ENCODE measurements at places on chromosomes 16 and 17.

DNA sequence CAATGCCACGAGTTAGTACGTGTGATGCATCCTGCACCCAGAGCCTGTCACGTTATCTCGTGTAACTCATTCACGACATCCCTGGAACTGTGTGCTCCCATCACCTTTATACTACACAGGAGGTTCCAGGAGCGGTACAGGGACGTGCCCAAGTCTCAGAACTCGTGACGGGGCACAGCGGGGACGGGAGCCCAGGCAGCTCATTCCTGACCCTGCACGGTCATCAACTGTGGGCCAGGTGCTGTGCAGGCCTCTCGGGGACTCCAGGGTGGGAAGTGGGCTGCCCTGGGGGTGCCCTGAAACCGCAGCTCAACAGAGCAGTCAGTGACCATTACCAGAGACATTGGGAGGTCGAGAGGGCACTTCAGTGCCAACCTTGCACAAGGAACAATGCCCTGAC lies 11.1 kb upstream of the KIF19 start:
- no peak for DNase-seq
- no peaks in the 10 kb centered on the region for H3K27me3 ChIP-seq
- no peak overlapping the region for H3K4me3 ChIP-seq

DNA sequence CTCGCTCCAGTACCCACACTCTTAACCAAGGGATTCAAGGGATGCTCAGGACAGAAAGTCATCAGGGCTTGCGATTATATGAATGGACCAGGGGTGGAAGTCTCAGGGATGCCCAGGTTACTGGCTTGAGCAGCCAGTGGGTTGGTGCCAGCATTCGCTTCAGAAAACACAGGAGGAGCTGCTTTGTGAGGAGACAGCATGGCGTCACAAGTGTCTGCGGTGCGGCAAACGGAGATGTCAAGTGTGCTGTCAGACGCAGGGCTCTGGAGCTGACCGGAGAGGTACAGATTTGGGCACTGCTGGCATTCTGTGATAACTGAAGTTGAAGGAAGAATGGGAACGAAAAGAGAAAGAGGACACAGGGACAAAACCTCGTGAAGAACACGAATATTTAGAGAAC lies 4.1 kb downstream of the MARCHF10 start:
- H3K36me3 ChIP-seq, result no peaks in the 10 kb centered on the region
- no peak for DNase-seq
- no peaks in the 10 kb centered on the region for H3K27me3 ChIP-seq
- H3K27ac ChIP-seq, result peak overlapping the region; percentile 96
- peaks cover 38% of the 10 kb centered on the region for H3K4me1 ChIP-seq

- no peak for DNase-seq
- H3K4me3 ChIP-seq, result no peak overlapping the region
- no peaks in the 10 kb centered on the region for H3K27me3 ChIP-seq
- no peaks in the 10 kb centered on the region for H3K4me1 ChIP-seq
- H3K36me3 ChIP-seq, result peaks cover 95% of the 10 kb centered on the region
- no peak overlapping the region for H3K27ac ChIP-seq
Observed at GRCh38 chr17:54933921-54934320, 33.3 kb downstream of the TOM1L1 start.

GRCh38 chr16:49513040-49513439 lies 139.4 kb downstream of the C16orf78 start:
- H3K27ac ChIP-seq, result no peak overlapping the region
- no peak for DNase-seq
- peaks cover 7% of the 10 kb centered on the region for H3K27me3 ChIP-seq
- H3K4me3 ChIP-seq, result no peak overlapping the region
- H3K4me1 ChIP-seq, result no peaks in the 10 kb centered on the region

DNA sequence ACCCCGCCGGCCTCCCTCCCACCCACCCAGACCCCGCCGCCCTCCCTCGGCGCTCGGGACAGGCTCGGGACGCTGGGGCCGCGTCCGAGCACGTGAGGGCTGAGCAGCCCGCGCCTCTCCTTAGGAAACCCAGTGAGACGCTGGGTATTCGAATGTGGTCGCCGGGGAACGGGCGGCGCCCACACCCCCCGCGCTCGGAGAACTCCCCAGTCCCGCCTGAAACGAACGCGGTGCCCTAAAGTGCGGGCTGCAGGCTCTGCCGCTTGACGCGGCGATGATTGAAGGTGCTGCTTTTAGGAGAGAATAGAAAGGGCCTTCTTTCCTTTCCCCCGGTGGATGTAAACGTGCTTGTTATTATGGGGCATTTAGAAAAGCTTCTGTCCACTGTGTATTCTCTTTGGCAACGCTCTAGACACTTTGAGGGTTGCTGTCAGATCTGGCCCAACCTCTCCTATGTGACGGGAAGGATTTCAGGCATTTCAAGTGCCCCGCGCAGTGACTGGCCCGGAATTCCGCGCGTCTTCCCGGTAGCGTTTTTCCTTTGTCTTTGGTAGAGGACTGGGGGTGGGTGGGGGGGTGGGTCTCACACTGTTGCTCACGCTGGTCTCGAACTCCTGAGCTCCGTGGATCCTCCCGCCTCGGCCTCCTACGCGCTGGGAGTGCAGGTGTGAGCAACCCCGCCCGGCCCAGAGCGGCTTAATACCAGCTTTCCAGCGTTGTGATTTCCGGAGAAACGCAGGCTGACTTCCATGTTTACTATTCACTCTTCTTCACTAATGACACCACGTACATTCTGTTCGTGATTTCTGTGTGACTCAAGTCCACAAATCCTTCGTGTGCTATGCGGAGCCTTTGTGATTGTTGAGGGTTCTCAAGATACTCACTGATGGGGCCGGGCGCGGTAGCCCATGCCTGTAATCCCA lies 21.8 kb upstream of the FOXK2 start:
- no peak for DNase-seq
- H3K27me3 ChIP-seq, result no peaks in the 10 kb centered on the region
- H3K27ac ChIP-seq, result peak overlapping the region; percentile 53
- peaks cover 31% of the 10 kb centered on the region for H3K4me1 ChIP-seq
- peak overlapping the region; percentile 31 for H3K4me3 ChIP-seq

DNA sequence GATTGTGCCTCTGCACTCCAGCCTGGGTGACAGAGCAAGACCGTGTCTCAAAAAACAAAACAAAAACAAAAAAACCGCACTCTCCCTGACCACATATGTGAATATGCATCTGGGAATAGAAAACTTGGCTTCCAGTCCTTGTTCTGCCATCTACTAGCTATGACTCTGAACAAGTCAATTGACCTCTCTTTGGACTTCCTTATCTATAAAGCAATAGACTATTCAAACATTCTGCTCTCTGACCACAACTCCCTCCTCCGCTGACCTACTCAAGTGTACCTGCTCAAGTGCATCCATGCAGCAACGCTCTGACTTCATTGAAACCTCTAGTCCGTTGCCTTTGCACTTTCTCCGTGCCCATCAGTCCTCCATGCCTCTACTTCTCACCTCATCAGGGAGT lies 52.6 kb upstream of the KDM6B start:
- no peak for DNase-seq
- no peak overlapping the region for H3K27ac ChIP-seq
- H3K27me3 ChIP-seq, result no peaks in the 10 kb centered on the region
- no peak overlapping the region for H3K4me3 ChIP-seq

GRCh38 chr16:75385507-75386152 lies 47.7 kb downstream of the CFDP1 start:
- peak overlapping the region; percentile 31 for H3K27ac ChIP-seq
- H3K27me3 ChIP-seq, result no peaks in the 10 kb centered on the region
- DNase-seq, result no peak

DNA sequence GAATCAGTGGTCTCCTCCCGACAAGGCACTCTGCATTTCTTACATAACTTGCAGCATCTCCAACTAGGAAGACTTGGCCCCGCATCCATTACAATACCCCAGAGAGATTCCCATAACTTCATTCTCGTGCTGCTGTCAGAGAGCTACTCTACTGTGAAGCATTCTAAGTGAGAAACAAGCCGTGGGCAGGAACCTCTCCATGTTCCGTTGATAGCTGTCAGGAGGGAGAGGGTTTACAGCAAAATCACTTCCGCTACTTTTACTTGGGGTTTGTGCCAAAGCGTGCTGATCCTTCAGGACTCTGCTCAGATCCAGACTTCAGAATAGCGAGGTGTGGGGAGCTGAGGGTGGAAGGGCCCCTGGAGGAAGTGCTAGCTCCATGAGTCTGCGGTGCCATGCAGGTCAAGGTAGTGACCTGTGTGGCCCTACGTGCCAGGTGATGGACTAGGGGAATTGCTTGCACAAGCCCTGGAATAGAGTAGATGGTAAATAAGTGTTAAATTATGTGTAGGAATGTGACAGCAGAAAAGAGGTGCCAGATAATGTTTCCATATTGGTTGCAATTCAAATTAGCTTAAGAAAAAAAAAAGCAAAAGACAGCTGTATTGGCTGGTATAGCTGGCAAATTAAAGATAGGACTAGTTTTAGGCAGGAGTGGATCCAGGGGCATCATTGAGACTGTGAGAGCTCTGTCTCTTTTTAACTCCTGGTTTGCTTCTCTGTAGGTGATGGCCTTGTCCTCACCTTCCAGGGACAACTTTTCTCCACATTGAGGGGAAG lies 358.5 kb upstream of the ERCC4 start:
- H3K27ac ChIP-seq, result no peak overlapping the region
- H3K36me3 ChIP-seq, result no peaks in the 10 kb centered on the region
- no peak overlapping the region for H3K4me3 ChIP-seq
- H3K4me1 ChIP-seq, result no peaks in the 10 kb centered on the region
- DNase-seq, result no peak
- H3K27me3 ChIP-seq, result peaks cover 3% of the 10 kb centered on the region

GRCh38 chr17:43354371-43354770 lies 44.4 kb upstream of the ARL4D start:
- no peak overlapping the region for H3K4me3 ChIP-seq
- H3K4me1 ChIP-seq, result peaks cover 16% of the 10 kb centered on the region
- 0 out of 2 replicates have a peak, but pooled peaks cover 2% of the 10 kb centered on the region for H3K36me3 ChIP-seq
- H3K27ac ChIP-seq, result no peak overlapping the region
- no peak for DNase-seq
- H3K27me3 ChIP-seq, result no peaks in the 10 kb centered on the region

- no peak overlapping the region for H3K27ac ChIP-seq
- no peak overlapping the region for H3K4me3 ChIP-seq
- no peaks in the 10 kb centered on the region for H3K4me1 ChIP-seq
- no peak for DNase-seq
- no peaks in the 10 kb centered on the region for H3K36me3 ChIP-seq
- H3K27me3 ChIP-seq, result no peaks in the 10 kb centered on the region
Observed at GRCh38 chr17:69684251-69684650, 269.8 kb downstream of the MAP2K6 start.

GRCh38 chr16:53998966-53999522 lies 287.5 kb downstream of the IRX3 start:
- H3K27ac ChIP-seq, result no peak overlapping the region
- H3K27me3 ChIP-seq, result no peaks in the 10 kb centered on the region
- no peaks in the 10 kb centered on the region for H3K36me3 ChIP-seq

DNA sequence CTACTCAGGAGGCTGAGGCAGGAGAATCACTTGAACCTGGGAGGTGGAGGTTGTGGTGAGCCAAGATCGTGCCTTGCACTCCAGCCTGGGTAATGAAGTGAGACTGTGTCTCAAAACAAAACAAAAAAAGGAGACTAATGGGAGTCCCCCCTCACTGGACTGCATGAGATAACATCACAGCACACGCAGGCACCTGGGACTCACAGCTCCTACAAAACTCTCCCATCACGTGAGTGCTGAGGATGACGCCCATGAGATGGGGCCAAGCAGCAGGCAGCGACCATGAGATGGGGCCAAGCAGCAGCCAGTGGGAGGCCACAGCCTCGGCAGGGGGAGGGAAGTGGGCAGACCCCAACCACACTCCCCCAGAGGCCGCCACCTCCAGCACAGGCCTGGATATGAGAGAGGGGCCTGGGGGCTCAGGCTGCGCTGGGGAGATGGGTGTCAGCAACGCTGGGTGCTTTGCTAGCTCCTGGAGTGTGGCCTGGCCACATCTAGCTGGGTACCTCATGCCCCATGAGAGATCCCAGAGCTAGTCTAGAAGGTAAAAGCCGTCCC lies 15.4 kb downstream of the DNAAF8 start:
- H3K4me1 ChIP-seq, result no peaks in the 10 kb centered on the region
- no peaks in the 10 kb centered on the region for H3K27me3 ChIP-seq
- H3K4me3 ChIP-seq, result no peak overlapping the region
- DNase-seq, result no peak
- no peak overlapping the region for H3K27ac ChIP-seq

DNA sequence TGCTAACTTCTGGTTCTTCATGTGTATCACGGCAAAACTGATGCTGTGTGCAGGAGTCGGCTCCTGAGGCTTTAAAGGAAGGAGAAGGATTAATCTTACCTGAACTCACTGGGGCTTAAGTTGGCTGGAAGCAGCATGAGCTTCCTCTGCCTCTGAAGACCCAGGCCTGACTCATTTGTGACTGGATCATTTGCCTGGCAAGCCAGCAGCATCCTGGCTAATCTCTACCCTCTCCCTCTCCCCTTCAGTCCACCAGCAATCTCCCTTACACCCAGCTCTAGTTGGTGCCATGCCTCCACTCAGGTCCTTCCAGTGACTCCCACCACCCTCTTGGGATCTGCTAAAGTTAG lies 150.3 kb downstream of the IRX3 start:
- no peaks in the 10 kb centered on the region for H3K27me3 ChIP-seq
- H3K36me3 ChIP-seq, result no peaks in the 10 kb centered on the region
- no peak for DNase-seq
- H3K4me3 ChIP-seq, result no peak overlapping the region
- peak overlapping the region; percentile 77 for H3K27ac ChIP-seq

All from RWPE2 (cell line).